ENCODE measurements at places on chromosomes 2 and 18.
A peak's percentile ranks its signal among the peaks of the same experiment; 100 is the strongest.

- DNase-seq: no peak
Measured at GRCh38 chr2:215876937-215877238, 136.5 kb downstream of the MREG start.

DNA sequence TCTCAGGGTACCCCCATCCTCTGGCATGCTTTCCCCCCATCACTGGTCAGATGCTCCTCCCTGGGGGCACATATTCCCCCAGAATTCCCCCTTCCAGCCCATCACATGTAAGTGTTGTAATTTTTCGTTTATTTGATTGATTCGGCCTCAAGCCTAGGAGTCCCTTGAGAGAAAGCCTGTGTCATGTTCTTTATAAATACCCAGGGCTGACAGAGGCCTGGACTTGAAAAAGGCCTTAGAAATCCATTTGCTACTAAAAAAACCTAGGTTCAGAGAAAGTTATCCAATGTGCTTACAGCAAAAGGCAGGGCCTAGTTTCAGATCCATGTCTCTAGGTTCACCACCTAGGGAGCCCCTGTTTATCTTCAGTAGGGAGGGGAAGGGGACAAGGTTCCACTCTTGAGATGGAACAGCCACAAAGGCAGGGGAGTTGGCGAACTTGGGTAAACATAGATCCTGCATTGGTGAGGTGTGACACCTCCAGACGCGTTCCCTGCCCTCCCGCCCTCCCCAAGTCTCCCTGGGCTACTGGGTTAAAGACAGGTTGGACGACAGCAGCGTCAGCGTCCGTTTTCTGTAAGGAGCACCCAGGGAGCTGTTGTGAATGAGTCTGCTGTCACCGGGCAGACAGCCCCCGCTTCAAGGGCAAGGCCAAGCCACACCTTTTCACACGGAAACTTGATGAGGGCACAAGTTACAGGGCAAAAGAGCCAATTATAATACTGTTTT is 147.8 kb downstream of the EN1 start:
- DNase-seq: no peak

GRCh38 chr18:38115201-38115600 is 549.6 kb upstream of the CELF4 start:
- DNase-seq: no peak

GRCh38 chr18:46601141-46601805 is 55.7 kb downstream of the LOXHD1 start:
- DNase-seq: no peak

GRCh38 chr18:6031442-6031841 is 136.1 kb upstream of the TMEM200C start:
- DNase-seq: no peak

DNA sequence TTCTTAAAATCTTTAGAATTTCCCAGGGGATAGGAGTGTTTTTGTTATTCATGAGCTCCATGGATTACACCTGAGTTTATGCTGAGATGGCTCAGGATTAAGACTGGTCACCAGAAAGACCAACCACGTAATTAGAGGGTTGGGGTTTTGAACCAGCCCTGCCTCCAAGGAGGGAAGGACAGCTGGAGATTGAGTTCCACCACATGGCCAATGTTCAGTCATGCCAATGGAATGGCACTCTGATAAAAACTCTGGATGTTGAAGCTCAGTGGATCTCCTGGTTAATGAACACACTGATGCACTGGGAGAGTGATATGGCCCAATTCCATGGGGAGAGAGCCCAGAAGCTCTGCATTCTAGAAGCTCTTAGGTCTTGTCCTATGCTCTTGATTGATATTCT is 38.7 kb upstream of the PTPN4 start:
- DNase-seq: no peak

GRCh38 chr2:31028417-31028816 is 109.8 kb downstream of the GALNT14 start:
- no peak for DNase-seq

DNA sequence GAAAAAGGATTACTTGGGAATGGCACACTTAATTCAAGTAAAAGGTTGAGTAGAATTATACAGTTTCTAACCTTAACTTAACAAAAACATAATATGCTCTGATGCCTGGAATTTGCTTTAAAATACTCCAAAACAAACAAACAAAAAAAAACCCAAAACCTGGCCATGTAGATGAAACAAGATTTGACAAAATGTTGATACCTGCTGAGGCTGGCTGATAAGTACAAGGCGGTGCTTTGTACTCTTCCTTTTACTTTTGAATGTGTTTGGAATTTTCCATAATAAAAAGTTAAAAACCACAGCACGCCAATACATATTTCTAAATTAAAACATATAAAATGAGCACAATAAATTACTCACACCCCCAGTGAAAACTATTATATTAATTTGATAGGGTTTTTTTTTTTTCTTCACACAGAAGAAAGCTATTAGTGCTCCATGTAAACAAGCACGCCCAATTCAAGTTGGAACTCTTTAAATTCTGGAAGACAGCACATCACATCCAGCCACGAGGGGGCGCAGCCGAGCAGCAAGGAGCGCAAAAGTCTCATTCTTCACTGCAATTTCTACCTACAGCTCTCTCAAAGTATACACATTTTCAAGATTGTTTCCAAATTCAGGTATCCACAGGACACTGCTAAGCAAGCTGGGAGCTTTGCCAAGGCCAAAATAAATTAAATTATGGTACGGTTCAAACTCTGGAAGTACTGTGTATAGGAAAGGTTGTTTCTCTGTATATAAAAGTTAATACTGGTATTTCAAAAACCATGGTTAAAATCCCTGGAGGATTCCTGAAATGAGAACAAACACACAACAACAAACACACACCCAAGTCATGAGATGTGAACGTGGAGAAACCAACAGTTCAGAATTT is 7.5 kb downstream of the SERTAD2 start:
- peak; percentile 82 for DNase-seq

DNA sequence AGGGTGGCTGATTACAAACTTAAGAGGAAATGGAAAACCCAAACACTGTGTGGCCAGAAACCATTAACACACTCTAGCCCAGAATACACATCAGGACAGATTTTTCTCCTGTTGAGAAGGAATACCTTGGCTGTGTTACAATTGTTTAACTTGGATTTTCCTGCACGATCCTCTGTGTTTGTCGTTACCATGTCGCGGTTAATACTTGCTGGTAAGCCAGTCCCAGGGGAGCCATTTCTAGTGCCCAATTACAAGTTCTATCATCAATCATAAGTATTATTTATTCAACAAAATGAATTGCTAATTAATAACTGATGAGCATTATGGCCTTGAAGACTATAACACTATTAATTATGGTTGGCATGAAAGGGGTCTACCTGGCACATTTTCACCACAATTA is 146.8 kb downstream of the LNPK start:
- DNase-seq: no peak

- no peak for DNase-seq
Measured at GRCh38 chr2:133607679-133608078, 39.4 kb upstream of the NCKAP5 start.

DNA sequence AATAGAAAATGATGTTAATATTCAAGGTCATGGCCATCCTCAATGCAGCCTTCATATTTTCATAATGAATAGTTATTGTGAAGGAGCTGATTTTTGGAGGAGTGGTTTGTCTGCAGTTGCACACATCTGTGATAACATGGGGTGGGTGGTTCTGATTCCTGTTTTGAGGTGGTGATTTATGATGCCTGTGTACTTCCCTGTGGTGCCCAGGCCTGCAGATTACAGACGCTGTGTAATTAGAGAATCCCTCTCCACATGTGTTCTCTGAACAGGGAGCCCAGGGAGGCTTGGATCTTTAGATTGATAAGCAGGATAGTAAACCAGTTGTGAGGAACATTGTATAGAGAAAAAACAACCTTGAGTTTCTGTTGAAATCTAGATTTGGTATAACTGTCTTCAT is 117.5 kb downstream of the AGAP1 start:
- no peak for DNase-seq

DNA sequence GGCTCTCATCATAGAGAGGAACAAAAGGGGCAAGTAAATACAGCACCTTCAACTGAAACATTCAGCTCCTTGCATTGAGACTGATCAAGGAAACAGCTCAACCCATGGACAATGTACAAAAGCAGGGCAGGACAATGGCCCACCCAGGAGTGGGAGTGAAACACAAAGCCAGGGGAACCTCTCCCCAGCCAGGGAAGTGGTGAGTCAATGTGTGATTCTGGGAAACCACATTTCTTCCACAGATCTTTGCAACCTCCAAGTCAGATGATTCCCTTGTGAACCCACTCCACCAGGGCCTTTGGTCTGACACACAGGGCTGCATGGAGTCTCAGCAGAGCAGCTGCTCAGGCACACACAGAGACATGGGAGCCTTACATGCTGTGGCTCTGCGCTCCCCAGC is 294.5 kb downstream of the NR4A2 start:
- no peak for DNase-seq

DNA sequence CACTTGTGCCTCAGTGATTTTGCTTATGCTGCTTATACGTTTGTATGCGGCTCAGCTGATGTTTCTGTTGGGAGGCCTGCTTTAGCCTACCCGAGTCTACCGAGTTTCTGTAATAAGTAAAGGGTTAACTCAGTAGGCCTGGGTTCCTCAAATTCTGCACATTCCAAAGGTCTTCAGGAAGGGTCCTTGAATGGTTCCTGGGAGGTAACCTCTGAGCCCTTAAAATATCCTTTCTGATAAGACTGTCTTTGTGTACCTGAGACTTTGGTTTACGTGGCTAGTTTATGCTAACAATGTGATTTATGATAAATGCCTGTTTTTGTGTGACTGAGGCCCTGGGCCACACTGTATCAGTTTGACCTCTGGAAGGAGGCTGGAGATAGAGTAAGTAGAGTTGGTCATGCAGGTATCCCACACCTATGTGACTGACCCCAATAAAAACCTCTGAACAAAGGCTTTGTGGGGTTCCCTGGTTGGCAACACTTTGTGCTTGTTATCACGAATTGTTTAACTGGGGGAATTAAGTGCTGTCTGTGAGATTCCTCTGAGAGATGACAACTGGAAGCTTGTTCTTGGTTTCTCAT is 18.9 kb upstream of the PNPT1 start:
- no peak for DNase-seq

DNA sequence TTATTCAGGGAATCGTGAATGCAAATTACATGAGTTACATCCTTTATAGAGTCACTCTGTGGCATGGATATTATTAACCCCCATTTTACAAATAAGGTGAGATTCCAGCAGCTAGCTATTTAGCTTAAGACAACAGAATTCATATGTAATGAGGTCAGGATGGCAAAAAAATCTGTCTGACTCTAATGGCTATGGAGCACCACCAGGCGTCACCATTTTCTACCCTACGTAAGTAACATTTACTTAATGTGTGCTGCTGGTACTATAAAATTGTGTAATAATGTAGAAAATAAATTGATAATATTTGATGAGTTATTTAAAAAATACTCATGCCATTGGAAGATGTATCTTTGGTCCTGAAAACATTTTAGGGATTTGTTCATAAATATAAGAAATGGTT is 2040.1 kb upstream of the LRRTM1 start:
- no peak for DNase-seq

- DNase-seq: peak; percentile 89
Measured at GRCh38 chr2:222860740-222861410, at the start of gene ACSL3. ACSL3 (plus strand) TSS chr2:222861036; CDS start chr2:222908773, 47,737 bp downstream.

- DNase-seq: no peak
Measured at GRCh38 chr2:224366267-224366844, 35.6 kb downstream of the FAM124B start.

DNA sequence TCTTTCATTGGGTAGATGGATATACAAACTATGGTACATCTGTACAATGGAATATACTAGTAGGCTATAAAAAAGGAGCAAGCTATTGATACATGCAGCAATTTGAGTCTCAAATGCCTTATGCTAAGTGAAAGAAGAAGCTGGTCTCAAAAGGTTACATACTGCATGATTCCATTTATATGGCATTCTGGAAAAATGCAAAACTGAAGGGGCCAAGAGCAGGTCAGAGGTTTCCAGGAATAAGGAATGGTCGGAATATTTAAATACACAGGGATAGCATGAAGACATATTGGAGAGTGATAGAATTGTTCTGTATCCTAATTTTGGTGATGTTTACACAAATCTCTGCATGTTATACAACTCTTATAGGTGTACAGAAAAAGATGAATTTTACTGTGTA is 85.8 kb downstream of the BABAM2 start:
- no peak for DNase-seq

GRCh38 chr2:86029873-86030272 is 75.8 kb downstream of the POLR1A start:
- DNase-seq: no peak

GRCh38 chr2:148509288-148509902 is 135.2 kb upstream of the EPC2 start:
- DNase-seq: peak; percentile 87

- no peak for DNase-seq
Measured at GRCh38 chr2:132953771-132954170, 283.8 kb upstream of the LYPD1 start.

DNA sequence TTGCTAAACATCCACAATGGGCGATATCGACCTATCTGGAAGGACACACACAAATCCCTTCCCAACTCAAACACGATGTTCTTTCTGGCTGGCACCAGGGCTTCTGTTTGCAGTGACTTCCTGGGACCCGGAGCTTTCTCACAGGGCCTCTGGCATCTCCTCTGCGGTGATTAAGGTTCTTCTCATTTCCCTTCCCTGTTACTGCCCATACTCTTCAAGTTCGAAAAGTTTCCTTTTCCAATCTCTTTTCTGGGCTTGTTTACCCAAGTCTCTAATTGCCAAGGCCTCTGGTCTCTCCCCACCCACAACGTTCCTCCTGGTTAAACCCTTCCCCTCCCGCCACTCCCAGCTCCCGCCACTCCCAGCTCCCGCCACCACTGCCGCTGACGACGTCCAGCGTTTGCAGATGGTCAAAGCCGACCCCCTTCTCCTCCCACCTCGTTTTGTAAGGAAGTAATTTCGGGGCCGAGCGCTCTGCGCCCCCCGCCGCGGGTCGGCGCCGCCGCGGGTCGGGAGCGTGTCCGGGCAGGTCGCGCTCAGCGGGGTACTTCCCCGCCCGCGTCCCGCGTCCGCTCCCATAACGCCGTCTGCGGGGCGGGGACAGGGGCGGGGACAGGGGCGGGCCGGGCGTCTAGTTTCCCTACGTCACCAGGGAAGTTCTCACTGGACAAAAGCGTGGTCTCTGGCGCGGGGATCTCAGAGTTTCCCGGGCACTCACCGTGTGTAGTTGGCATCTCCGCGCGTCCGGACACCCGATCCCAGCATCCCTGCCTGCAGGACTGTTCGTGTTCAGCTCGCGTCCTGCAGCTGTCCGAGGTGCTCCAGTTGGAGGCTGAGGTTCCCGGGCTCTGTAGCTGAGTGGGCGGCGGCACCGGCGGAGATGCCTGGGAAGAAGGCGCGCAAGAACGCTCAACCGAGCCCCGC is at the start of gene PMAIP1:
Gene PMAIP1, plus strand, starts transcription at position 699 of the 924 bp plus-strand sequence. Its CDS starts 182 bp downstream, at position 881.
- peak; percentile 85 for DNase-seq

Measured in CD4-positive, alpha-beta T cell treated with Interleukin-6 at 100 ng/mL for 8 hours (primary cell).